ENCODE measurements at places on chromosomes 3 and 15.

- DNase-seq = no peak
Observed at GRCh38 chr3:15636028-15636709, 34.6 kb downstream of the BTD start.

GRCh38 chr3:58117561-58118181, 93.1 kb downstream of the DNASE1L3 start:
- peak; percentile 61 for DNase-seq

GRCh38 chr3:55615039-55615693, 128.1 kb upstream of the WNT5A start:
- DNase-seq = no peak

- no peak for DNase-seq
Observed at GRCh38 chr15:88664151-88664778, 25.4 kb downstream of the ISG20 start.

DNA sequence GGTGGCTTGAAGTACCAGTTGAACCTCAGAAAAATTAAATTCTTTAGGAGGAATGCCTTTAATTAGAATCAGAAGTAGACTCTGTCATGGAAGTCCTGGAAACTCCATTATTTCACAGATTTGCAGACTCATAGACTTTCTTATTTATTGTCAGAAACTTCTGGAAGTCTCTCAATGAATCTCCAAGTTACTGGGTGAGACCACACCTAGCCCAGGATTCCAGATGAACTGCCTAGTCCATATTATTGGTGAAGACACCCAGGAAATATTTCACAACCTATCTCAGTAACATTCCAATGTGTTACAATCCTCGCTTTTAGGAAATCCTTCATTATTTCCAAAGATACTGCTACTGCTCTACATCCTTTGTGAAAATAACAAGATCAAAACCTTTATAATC, 6.5 kb upstream of the THBS1 start:
- no peak for DNase-seq

GRCh38 chr15:98684995-98685525, 36.7 kb downstream of the IGF1R start:
- DNase-seq = no peak

- DNase-seq = no peak
Observed at GRCh38 chr3:131669600-131669999, 166.8 kb upstream of the MRPL3 start.

- DNase-seq = no peak
Observed at GRCh38 chr3:16279010-16279801, 14.2 kb downstream of the OXNAD1 start.

- peak; percentile 69 for DNase-seq
Observed at GRCh38 chr15:65333148-65333820, 28.8 kb downstream of the RNU5B-1 start.

- DNase-seq = no peak
Observed at GRCh38 chr15:58604455-58604923, 145.0 kb downstream of the ADAM10 start.

- DNase-seq = no peak
Observed at GRCh38 chr3:195761567-195762248, 40.9 kb downstream of the MUC20 start.

DNA sequence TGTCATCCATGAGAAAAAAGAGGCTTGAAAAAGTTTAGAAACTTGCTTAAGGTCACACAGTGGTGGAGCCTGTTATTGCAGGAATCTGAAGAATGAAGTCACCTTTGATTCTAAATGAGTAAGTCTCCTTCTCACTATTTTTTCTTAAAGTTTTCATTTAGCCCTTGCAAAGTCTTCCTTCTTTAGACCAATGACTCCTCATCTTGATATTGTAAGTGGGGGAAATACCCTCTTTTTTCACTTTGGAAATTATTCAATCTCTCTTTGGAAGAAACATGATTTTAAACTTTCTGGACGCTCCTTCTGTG, 787 bp upstream of the SLMAP start:
- no peak for DNase-seq

DNA sequence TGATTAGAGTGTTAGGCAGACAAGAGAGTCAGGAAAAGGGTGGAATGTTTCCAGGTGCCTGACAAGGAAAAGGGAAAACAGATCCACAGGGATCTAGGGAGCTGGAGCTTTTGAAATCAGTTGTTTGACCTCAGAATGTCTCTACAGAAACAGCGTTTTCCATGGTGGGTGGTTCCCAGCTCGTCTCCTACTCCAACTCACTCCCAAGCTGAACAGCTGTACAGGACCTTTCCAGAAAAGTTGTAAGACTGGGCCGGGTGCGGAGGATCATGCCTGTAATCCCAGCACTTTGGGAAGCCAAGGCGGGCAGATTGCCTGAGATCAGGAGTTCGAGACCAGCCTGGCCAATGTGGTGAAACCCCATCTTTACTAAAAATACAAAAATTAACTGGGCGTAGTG, 55.7 kb upstream of the RYK start:
- DNase-seq = no peak

- no peak for DNase-seq
Observed at GRCh38 chr15:49686599-49686998, 65.8 kb downstream of the DTWD1 start.

DNA sequence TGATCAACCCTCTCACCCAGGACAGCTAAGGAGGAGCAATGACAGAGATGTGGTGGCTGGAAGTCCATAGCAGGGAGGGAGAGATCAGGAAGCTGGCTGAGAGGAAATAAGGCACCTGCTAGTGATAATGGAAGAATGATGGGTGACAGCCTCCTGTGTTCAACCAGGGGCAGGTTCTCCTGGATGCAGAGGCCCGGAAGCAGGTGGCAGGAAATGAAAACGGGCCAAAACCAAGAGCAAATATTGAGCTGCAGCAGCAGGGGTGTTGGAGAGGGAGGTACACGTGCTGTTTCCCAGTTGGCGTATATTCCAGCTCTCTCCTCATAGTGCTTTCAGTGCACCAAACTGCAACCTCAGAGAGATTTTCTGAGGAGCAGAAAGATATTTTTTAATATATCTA, 213.4 kb upstream of the TBL1XR1 start:
- no peak for DNase-seq

DNA sequence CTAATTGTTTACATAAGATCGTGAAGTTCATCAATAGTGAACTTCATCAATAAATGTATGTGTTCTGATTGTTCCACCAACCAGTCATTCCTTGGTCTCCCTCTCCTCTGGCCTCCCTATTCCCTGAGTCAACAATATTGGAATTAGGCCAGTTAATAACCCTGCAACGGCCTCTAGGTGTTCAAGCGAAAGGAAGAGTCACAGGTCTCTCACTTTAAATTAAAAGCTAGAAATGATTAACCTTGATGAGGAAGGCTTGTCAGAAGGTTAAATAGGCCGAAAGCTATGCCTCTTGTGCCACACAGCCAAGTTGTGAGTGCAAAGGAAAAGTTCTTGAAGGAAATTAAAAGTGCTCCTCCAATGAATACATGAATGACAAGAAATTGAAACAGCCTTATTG, 89.4 kb upstream of the ACKR4 start:
- DNase-seq = no peak

GRCh38 chr3:129627350-129628168, 21.1 kb upstream of the PLXND1 start:
- DNase-seq = peak; percentile 79

GRCh38 chr15:100769975-100770340, 109.7 kb upstream of the ALDH1A3 start:
- DNase-seq = no peak
